ENCODE measurements at places on chromosomes 3 and 15.

GRCh38 chr3:61627768-61628185 lies 66.4 kb downstream of the PTPRG start:
- DNase-seq = no peak

GRCh38 chr3:142597906-142598305 lies 1.7 kb downstream of the PLS1 start:
- DNase-seq = no peak

DNA sequence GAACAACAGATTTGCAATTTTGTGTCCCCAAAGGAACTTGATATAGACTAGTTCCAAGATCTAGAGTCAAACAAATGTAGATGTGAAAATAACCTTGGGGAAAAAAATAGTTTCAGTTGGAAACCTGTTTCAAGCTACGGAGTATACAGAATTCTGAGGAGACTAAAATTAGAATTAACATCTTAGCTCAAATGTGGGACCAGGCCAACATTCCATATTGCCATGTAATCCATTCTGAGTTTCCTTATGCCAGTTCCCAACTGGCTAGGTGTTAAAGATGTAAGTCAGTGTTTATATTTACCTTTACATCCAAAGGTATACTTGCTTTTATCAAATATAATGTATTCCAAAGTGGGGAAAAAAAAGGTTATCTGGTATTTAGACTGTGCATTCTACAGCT lies 76.3 kb downstream of the UBE3A start:
- DNase-seq = no peak

- DNase-seq = no peak
Measured at GRCh38 chr15:26358708-26359107, 414.2 kb downstream of the GABRB3 start.

- DNase-seq = no peak
Measured at GRCh38 chr15:95644100-95644875, 686.2 kb upstream of the NR2F2 start.

DNA sequence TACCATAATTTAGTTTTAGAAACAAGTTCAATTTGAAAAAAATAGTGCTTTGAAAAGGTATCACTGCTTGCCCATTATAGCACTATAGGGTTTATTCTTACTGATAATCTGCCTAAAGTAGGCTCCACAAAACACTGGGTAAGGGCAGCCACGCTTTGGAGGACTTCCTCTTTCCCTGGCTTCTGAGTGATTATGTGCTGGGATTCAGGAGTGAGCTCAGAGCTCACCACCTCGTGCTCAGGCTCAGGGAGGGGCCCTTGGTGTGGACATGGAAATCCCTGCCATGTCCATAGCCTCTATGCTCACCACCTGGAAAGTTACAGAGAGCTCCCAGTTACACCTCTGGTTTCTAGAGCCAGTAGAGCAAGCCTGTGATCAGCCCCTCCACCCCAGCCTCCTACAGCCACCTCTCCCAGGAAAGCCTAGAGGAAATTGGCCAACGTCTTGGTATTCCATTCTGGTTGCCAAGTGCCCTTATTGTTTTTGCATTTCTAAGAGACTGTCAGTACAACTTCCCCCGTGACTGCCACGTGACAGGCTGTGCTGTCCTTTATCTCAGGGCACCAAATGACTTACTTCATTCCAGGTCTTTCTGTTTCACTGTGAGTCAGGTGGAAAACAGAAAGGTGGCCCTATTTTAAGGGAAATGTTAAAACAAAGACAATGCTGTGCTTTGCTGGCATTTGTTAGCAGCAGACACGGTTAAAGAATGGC lies 316.0 kb downstream of the RORA start:
- no peak for DNase-seq
